Astrocyte of the hippocampus (primary cell): ENCODE measurements at places on chromosomes 5 and 9.

DNA sequence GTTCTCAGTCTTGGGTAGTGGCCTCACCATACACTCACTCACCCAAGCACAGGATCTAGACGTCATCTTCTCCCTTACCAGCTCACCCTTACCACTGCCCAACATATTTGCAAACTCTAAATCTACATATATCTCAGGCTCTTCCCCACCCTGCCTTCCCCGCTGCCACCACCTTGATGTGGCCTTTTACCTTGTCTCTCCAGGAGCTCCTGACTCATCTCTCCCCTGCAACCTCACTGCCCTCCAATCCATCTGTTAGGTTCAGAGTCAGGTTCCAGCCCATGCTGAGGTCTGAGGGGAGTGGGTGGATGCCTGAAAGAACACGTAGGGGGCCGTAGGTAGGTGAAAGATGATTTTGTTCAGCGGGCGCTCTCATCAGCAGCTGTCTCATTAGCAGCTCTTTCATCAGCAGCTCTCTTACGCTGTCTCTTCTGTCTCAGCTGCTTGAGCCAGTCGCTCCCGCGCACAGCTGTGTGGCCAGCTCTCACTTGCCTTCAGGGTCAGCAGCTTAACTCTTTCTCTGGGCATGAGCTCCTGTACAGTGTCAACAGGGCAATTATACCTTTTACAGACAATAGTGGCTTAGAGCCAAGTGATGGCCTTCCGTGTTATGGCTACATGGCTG, 23.1 kb upstream of the CKMT2 start:
- DNase-seq: no peak

- no peak for DNase-seq
Observed at GRCh38 chr5:16665601-16666000, 48.8 kb upstream of the RETREG1 start.

DNA sequence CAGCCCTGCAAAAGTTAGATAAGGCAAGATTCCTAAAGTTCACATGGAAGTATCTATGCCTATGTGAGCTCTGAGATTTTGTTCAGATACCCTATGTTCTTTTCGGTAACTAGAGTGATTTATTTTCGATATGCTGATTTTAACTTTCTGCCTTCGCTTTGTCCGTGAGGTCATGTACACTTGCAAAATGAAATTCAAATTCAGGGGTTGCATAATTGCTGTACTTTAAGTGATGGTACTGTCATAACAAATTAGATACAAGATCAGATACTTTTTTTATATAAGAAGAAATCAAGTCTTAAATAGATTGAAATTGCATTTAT, 350 bp upstream of the ECPAS start:
- DNase-seq: no peak

- DNase-seq: no peak
Observed at GRCh38 chr9:33351547-33351946, 50.8 kb downstream of the AQP7 start.
